Frontal cortex (tissue), 4 donors: ENCODE measurements at places on chromosomes 1 and 21.
A peak's percentile ranks its signal among the peaks of the same experiment; 100 is the strongest.

DNA sequence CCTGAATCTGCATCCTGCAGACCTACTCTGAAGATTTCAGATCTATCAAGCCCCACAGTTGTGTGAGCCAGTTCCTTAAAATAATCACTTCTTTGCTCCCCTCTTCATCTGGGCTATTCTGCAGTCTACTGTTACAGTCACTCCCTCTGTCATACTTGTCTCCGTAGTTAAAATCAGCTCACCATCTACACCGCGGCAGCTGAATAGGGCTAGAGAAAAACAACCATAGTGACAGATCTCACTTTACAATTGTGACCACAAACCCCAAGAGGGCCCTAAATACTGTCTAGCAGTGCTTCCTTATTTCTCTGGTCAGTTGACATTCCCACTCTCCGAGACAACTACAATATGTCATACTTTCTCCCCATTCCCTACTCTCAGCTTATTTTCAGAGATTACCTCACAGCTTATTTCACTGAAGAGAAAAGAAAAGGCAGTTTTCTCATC is 12.9 kb downstream of the DESI2 start:
- no peak for DNase-seq

DNA sequence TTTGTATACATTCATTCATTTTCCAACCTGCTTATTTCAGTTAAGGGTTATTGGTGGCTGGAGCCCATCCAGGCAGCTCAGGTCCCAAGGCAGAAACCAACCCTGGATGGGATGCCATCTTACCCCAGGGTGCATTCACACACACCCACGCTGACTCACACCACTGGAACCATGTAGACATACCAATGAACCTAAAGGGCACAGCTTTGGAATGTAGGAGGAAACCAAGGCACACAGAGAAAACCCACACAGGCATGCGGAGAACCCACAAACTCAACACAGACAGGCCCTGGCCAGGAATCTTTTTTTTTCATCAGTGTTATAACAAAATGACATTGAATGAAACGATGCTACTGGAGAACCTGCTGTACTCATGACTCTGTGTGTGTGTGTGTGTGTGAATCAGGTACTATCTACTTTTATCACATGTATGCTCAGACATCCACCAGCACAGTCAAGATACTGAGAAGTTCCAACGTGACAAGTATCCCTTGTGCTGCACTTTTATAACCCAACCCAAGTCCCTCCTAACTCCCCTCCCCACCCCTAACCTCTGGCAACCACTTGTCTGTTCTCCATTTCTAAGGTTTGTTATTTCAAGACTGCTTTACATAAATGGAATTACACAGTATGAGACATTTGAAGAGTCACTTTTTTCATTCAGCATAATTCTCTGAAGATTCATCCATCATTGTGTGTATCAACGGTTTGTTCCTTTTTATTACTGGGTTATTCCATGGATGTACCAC is 286.8 kb upstream of the PLD5 start:
- DNase-seq = no peak

DNA sequence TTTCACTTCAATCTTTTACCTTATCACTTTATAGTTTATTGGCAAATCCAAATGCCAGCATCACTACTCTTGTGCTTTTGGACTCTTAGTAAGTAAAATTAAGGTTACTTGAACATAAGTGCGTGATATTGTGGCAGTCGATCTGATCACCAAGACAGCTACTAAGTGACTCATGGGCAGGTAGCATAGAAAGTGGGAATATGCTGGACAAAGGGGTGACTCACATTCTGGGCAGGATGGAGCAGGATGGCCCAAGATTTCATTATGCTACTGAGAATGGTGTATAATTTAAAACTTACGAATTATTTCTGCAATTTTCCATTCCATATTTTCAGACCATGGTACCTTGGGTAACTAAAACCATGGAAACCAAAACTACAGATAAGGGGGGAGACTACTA is 120.2 kb downstream of the ROR1 start:
- no peak for DNase-seq

DNA sequence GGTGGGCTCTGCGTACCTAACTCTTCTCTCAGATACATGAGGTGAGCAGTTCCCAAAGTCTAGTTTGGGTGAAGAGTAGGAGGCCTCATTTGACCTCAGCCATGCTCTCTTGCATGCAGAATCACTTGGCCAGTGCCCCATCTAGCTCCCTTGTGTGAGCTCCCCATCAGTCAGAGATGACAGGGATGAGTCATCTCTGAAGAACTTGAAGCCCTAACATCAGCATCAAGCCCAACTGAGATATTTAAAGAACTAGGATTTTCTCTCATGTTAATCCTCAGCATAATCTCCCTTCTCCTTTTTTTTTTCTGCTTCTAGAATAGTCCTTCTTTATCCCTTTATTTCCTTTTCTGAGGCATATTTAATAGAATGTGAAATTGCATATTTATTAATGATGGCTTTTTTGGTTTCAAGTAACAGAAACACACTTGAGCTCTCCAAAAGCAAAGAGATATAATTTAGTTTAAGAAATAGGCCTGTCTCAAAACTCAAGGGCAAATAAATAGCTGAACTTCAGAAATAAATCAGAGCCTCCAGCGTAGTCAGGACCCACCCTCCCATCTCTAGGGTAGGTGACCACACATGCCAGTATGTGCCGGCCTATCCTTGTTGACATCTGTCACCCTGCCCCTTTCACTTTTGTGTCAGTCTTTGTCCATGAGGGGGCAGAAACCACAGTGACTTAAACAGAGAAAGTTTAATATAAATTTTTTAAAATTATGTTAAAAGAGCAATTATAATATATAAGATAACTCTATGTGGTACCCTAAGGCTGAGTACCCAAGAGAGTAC is 112.3 kb downstream of the TSEN15 start:
- DNase-seq = no peak

- DNase-seq = no peak
Observed at GRCh38 chr21:40489001-40489400, 358.0 kb downstream of the DSCAM start.

GRCh38 chr1:214021321-214021720 is 33.5 kb downstream of the PROX1 start:
- DNase-seq = no peak

- no peak for DNase-seq
Observed at GRCh38 chr1:241532162-241532531, at the start of gene KMO. Gene KMO (plus strand): TSS chr1:241532378. CDS start chr1:241532445, 67 bp downstream.

DNA sequence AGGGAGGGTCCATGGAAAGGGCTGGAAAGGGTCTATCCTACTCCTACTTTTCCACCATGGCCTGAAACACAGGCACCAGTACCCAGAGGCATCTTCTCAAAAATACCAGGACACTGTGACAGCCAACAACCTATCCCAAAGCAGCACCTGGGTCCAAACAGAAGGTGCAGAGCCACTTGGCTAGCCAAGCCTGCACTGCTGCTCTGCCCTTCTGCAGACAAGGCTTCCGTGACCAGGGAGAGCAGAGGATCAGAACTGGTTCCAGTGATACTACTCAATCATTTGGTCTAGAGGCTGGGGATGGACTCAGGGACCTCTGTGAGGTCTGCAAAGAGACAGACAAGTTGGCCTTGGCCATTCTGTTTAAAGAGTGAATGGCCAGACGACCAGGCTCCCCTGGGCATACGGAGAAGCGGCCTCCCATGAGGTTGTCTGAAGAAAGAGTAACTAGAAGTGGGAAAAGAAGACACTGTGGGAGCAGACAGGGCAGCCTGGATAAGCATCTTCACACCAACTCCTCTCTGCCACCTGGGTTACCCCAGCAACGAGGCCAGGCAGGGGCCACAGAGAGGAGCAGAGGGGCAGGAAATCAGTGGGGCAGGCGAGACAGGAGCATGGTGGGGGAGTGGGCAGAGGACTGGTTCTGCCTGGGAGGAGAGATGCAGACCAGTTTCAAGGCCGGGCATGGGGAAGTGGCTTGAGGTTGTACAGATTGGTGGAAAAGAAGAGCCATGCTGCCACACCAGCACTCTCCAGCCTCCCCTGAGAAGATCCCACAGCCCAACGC is 5.7 kb downstream of the KCNN3 start:
- DNase-seq = no peak

GRCh38 chr1:226529891-226530290 is 18.7 kb upstream of the STUM start:
- no peak for DNase-seq

- DNase-seq = no peak
Observed at GRCh38 chr1:225748529-225748928, 29.1 kb upstream of the SRP9 start.

DNA sequence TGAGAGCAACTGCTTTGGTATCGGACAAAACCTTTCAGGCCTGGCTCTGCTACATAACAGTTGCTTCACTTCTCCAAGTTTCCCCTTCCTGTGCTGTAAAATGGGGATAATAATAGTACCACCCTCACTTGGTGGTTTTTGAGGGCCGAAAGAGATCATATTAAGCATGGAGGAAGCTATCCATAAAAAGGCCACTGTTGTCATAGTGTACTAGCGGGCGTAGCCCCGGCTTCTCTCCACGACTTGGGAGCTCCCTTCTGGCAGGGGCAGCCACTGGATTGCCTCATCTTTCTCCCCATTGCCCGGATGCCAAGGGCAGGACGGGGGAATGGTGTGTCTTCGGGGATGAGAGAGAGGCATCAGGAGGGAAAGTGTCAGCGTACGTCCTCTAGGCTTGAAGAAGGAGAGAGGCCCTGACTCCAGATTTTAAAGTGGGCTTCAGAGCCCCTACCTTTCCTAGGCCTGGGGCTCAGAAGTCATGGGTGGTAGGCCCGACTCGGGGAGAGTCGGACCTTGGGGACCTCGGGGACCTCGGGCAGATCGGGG is 548 bp upstream of the MFSD2A start:
- no peak for DNase-seq

DNA sequence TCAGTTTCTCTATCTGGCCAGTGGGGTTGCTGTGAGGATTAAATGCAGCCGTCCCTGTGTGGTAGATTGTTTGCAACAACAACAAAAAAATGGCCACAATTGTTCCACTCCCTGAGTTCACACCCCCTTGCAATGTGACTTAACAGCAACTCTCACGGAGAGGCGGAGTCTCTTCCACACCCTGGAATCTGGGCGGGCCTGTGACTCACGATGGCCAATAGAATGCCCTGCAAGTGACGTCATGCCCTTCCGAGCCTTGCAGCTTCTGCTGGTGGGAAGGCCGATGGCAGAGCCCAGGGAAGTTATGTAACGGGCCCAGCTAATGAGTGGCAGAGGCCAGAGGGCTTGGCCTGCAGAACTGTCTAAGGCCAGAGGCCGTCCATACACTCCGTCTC is 87.9 kb downstream of the RIPK4 start:
- peak; percentile 50 for DNase-seq

DNA sequence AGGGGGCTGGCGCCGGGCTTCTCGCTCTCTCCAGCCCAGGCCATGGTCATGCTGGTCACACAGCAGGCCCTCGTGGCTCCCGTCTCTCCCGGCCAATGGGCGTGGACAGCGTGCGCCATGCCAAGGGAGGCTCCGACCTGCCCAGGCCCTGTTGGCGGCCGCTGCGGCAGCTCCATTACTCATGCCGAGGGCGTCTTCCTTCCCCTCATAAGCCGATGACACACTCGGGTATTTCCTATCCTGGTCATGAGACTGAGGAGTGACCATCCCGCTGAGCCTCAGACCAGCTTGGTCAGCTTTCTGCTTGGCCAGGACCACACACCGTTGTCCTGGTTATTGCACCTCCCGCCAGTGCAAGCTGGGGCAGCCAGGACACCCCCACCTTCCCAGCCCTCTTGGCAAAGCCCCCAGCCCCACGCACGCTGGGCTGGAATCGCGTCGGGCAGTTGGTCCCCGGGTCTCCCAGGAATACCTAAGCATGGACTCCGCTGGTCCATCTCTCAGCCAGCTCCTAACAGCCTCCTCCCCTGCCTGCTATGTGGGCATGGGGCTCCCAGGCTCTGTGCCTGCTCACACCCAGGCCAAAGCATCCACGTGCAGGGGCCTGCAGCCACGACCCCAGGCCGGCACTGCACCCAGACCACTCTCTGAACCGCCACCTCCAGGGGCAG is 49.8 kb downstream of the ARHGEF16 start:
- DNase-seq = no peak

DNA sequence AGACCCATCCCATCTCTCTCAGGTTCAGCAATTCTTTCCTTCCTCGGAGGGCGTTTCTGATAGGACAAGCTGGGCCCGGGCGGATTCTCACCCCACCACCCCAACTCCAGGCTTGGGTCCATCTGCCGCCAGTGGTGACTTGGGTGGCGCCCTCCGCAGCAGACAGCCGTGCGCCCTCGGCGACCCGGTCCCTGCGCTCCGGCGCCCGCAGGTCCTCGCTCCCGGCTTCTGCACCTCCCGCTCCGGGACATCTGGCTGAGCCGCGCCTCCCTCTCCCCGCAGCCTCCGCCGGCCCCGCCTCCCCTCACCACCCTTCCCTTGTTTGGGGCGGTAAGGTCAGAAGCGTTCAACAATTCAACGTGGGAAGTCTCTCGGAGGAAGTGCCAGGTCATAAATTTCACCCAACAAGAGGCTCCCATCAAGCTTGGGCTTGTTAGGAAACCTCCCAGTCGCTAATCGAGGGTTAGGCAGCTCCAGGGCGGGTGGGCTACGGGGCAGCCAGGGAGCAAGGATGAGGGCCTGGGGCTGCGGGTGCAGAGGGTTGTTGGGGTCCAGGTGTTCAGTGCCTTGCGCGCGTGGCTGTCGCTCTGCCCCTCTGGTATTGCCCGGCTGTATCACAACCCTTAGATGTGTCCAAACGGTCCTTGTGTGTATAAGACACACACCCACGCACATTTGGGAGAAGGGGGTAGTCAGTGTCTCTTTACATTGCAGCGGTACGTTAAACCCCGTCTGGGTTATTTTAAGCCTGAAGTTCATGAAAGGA is 39.8 kb downstream of the OLIG1 start:
- peak; percentile 14 for DNase-seq

- DNase-seq = no peak
Observed at GRCh38 chr1:24536391-24536840, 19.5 kb upstream of the NCMAP start.

GRCh38 chr21:33884376-33885171 is 31.0 kb downstream of the ATP5PO start:
- DNase-seq = no peak

GRCh38 chr1:162757476-162757875 is 33.0 kb upstream of the HSD17B7 start:
- no peak for DNase-seq

GRCh38 chr1:59017501-59018231 is 233.8 kb upstream of the JUN start:
- DNase-seq = no peak

GRCh38 chr1:43415901-43416300 is 26.2 kb downstream of the SZT2 start:
- DNase-seq = no peak

DNA sequence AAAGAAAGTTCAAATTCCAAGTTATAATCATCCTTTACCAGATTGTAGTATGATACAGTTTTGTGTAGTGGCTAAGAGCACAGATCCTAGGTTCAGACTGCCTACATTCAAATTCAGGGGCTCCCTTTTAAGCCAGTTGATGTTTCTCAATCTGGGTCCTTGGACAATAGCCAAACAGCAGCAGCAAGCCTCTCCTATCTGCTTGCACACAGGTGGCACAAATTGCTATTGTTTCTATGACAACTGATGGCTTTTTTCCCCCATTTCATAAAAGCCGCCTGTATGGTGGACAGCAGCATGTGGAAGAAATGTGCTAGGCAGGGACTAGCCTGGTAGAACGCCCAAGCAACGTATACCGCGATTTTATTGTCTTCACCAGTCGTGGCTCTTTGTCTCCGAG is 76.5 kb downstream of the S1PR1 start:
- DNase-seq = no peak

GRCh38 chr1:2255420-2256369 is 27.6 kb downstream of the SKI start:
- no peak for DNase-seq
